ENCODE measurements at places on chromosomes 7 and 10. TPM values are rescaled to one million over a fixed set of nuclear protein-coding genes. Genes with fewer than 3 reads are reported as not detected.

- no peak for DNase-seq
These were observed 10.3 kb upstream of the HSPB1 start for GRCh38 chr7:76292213-76292573.

GRCh38 chr10:116664631-116665030 is 43.9 kb downstream of the PNLIPRP2 start:
- DNase-seq = no peak

DNA sequence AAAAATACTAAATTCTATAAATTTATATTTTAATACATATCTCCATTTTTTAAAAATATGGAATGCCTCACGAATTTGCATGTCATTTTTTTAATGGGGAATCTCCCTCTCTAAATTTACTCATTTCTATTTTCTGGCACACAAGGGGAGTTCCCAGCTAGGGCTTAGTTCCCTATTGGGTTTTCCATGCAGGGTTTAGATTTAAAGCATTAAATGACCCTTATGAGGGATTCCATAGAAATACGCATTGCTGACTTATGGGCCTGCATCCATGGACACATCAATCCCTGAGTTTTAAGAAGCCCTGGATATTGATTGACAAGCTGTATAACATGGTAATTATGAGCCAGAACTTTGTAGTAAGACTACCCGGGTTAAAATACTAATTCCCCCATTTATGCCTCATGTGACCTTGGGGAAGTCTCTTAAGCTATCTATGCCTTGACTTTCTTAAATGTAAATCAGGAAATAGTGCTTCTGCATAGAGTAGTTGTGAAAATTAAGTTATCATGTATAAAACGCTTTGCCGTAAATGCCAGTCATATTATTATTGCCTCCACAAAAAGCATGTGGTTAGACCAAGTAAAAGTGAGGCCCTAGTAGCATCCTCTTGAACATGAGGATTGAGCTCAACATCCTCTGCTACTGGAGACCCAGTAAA is 78.8 kb upstream of the ANKRD1 start:
- DNase-seq = no peak

GRCh38 chr7:94513565-94513860 is 3.9 kb downstream of the CASD1 start:
- DNase-seq = no peak

DNA sequence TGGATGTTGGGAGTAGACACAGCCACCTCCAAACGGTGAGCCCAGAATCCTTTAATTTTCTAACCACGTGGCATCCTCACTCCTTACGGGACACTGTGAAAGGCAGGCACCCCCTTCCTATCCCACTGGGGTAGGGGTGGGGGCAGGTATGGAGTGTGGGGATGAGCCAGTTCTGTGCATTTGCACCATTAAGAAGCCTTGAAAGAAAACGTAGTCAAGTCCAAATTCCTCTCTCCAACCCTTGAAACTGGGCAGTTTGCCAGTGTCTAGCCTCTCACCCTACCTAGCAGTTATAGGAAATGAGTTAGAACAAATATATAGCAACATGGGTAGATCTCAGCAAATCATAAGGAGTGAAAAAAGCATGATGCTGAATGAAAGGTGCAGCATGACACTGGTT is 92.4 kb upstream of the LEP start:
- no peak for DNase-seq

- DNase-seq = no peak
These were observed 190.6 kb downstream of the TMEM178B start for GRCh38 chr7:141264511-141264910.

DNA sequence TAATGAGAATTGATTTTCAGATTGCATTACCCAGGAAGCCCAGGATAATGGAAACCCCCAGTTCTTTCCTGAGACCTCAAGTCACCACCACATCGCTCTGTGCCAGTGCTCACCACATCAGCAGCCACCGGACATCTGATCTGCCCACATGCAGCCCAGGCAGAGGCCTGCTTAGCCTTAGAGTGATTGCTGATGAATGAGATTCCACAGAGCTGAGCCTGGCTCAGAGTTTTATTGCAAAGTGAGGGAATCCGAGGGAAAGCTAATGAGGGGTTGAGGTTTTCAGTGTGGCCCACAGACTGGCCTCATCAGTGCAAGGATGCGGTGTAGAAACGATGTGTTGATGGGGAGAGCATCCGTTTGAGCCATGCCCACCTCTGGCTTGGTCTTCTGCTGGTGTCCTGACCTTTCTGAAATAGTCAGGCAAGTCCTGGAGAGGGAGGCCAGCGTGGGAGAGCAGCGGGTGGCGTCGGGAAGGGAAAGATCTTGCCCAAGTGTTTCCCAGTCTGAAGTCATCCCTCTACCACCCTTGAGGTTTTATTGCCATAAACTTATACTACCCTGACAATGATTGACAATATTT is 120.3 kb downstream of the ITIH5 start:
- no peak for DNase-seq

GRCh38 chr10:74083304-74083703 is 67.3 kb downstream of the AP3M1 start:
- no peak for DNase-seq

GRCh38 chr10:110398419-110399105 is 93.8 kb upstream of the SMNDC1 start:
- DNase-seq = no peak

- no peak for DNase-seq
These were observed 484.3 kb upstream of the SEMA3A start for GRCh38 chr7:84678841-84679240.

Gene SPDYE3
- not detected for total RNA-seq

Gene PRR15
- 6.3 TPM for total RNA-seq
